ENCODE measurements at places on chromosomes 4 and X. TPM values are rescaled to one million over a fixed set of nuclear protein-coding genes. Genes with fewer than 3 reads are reported as not detected.

- DNase-seq, result no peak
- H3K27ac ChIP-seq, result no peak overlapping the region
- H3K36me3 ChIP-seq, result no peaks in the 10 kb centered on the region
These were observed 44.4 kb downstream of the GRK4 start for GRCh38 chr4:3007724-3008123.

The ERVMER34-1 gene
- total RNA-seq, result 0.44 TPM

DNA sequence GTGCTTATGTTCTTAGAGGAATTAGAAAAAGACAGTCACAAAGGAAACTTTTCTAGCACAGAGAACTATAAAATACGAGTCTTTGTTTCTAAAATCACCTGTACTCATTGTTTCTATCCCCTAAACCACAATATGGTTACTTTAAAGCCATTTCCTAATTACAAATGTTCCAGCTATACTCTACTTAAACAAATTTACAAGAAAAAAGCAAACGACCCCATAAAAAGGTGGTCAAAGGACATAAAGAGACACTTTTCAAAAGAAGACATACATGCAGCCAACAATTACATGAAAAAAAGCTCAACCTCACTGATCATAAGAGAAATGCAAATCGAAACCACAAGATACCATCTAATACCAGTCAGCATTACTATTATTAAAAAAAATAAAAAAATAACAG is 447.3 kb downstream of the RAB28 start:
- no peak overlapping the region for H3K27ac ChIP-seq
- no peak overlapping the region for H3K4me3 ChIP-seq
- H3K27me3 ChIP-seq, result no peaks in the 10 kb centered on the region
- no peaks in the 10 kb centered on the region for H3K4me1 ChIP-seq
- no peak for DNase-seq
- no peaks in the 10 kb centered on the region for H3K36me3 ChIP-seq

- no peak for DNase-seq
- H3K4me1 ChIP-seq, result no peaks in the 10 kb centered on the region
- H3K27me3 ChIP-seq, result peaks cover 9% of the 10 kb centered on the region
- no peak overlapping the region for H3K4me3 ChIP-seq
- no peaks in the 10 kb centered on the region for H3K36me3 ChIP-seq
These were observed 27.6 kb upstream of the SRD5A3 start for GRCh38 chr4:55318175-55319129.

The CSAG3 gene
- 12.7 TPM for total RNA-seq

- no peaks in the 10 kb centered on the region for H3K27me3 ChIP-seq
- peaks cover 12% of the 10 kb centered on the region for H3K36me3 ChIP-seq
- peak; percentile 90 for DNase-seq
- H3K27ac ChIP-seq, result peak within 1 kb of the TSS; percentile 81
- peak within 1 kb of the TSS; percentile 83 for H3K4me3 ChIP-seq
- peaks cover 7% of the 10 kb centered on the region for H3K4me1 ChIP-seq
These were observed at the start of gene FAM199X for GRCh38 chrX:104165894-104166734. TSS of gene FAM199X (plus strand) at chrX:104166453. CDS start at chrX:104166786, 333 bp downstream.

GRCh38 chr4:7540206-7540605 is 105.5 kb upstream of the PSAPL1 start:
- no peak for DNase-seq
- no peaks in the 10 kb centered on the region for H3K36me3 ChIP-seq
- H3K4me1 ChIP-seq, result no peaks in the 10 kb centered on the region
- no peak overlapping the region for H3K27ac ChIP-seq

The ANXA10 gene
- total RNA-seq, result not detected

The CLIC2 gene
- 48.7 TPM for total RNA-seq
